SK-N-DZ (cell line): ENCODE measurements at places on chromosomes 12 and 14.

GRCh38 chr12:15931590-15932053, 20.5 kb downstream of the DERA start:
- peak; percentile 29 for DNase-seq

DNA sequence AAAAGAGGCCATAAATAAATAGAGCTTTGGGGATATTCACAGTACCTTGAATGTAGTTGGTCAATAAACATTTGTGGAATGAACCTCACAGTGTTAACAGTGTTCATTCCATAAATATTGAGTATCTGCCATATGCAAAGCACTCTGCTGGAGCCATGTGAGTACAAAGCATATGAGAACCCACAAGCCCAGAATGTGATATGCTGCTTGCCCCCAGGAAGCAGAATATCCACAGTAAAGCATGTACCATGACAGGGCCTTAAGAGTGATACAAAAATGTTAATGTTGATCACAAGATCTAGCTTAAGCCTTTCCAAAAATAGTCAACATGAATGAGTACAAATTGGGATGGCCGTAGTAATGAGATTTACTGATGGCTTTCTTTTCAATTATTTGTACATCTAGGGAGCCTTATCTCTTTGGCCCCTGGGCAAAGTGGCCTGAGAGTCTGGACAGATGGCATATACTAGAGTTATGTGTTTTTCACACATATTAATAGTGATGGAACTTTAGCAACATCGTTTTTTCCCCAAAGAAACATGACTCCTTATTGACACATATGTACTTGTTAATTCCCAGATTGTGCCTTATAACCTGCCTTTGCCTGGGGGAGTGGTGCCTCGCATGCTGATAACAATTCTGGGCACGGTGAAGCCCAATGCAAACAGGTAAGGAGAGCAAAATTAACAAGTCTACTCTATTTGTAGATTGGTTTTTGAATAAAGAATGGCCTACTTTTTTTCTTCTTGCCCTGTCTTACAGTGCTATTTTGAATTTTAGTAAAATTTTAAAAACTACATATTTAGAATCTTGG, 10.9 kb downstream of the LGALS3 start:
- no peak for DNase-seq

- DNase-seq: no peak
Observed at GRCh38 chr14:32332415-32333316, 3.6 kb downstream of the AKAP6 start.

DNA sequence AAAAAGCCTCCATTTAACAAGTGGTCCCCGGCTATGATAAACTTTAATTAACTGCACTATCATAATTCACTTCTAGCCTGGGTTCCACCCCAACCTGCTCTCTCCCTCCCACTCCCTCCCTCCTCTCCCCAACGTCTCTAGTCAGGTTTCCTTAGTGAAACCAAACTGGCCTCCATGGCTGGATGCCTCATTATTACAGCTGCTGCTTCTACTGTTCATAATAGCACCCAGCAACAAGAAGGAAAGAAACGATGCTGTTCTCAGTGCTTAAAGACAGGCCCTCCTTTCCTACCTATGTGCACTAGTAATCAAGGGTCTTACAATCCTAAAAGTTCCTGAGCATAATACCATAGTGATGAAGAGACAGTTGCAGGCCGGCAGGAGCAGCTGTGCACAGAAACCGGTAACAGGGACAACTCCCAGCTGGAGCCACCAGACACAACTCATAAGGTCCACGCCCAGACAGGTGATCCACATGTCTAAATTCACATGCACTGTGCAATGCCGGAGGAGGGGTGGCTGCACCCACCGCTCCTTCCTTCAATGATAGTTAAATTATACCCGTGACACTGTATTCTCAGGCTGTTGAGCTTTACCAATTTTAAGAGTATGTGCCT, 6.2 kb downstream of the IRF2BPL start:
- DNase-seq: no peak

DNA sequence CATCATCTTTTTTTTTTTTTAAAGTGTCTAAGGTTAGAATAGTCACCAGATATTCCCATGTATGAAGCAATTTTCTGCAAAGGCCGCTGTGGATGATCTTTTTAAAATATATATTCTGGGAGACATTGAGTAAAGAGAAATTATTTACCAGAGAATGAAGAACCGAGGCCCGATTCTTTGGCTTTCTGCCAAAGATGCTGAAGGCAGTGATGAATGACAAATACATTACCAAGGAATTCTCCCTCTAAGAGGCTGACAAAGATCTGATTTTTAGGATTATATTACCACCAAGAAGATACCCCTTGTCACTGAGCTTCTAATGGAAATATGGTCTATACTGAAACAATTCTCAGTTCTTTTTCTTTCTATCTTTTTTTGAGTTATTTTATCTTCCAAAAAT, 336.8 kb downstream of the NAV3 start:
- DNase-seq: peak; percentile 73

DNA sequence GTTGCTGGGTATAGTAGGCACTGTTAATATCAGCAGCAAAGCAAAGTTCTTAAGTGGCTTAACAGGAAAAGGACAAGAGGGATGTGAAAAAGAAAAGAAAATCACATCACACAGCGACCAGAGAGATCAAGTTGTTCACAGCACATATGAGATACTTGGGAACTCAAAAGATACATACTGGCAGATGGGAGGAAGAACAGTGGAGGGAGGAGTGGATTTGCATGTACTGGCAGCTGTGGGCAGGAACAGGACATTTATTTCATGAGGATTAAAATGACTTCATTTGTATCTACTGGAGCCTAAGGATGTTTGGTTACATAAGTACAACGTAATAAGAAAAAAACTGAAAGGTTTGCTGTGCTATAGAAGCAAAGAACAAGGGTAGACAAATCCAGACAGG, 136.5 kb upstream of the IFNG-AS1 start:
- no peak for DNase-seq

DNA sequence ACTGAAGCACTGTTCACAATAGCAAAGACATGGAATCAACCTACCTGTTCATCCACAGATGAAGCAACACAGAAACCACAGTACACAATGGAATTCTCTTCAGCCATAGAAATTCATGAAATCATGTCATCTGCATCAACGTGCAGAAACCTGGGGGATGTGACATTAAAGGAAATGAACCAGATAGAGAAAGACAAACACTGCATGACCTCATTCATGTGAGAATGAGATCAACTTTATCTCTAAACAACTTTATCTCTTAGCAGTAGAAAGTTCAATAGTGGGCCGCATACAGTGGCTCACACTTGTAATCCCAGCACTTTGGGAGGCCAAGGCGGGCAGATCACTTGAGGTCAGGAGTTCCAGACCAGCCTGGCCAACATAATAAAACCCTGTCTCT, 19.9 kb downstream of the ASCL4 start:
- DNase-seq: no peak

- DNase-seq: peak; percentile 55
Observed at GRCh38 chr12:27013611-27014084, 536 bp downstream of the TM7SF3 start.

DNA sequence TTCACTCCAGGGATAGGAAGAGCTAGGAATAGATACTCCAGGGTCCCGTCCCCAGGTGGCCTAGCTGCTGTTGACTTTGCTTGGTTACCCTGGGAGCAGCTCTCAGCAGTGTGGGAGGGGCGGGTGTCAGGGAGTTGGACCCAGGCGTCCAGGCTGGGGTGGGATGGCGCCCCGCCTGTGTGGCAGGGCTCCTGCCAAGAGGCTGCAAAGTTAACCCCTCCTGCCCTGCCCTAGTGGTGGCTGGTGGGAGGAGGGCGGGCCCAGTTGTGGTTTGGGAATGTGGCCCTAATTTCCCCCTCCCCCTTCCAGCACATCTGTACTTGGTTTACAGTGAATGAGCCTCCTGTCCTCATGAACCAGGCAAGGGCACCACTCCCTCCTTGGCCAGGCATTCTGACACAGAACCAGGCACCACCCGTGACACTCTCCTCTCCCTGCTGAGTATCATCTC, 1.7 kb upstream of the RARG start:
- DNase-seq: no peak

- no peak for DNase-seq
Observed at GRCh38 chr12:1481326-1481725, 113.1 kb downstream of the FBXL14 start.

- DNase-seq: no peak
Observed at GRCh38 chr14:83290447-83290846, 1756.8 kb upstream of the SEL1L start.

DNA sequence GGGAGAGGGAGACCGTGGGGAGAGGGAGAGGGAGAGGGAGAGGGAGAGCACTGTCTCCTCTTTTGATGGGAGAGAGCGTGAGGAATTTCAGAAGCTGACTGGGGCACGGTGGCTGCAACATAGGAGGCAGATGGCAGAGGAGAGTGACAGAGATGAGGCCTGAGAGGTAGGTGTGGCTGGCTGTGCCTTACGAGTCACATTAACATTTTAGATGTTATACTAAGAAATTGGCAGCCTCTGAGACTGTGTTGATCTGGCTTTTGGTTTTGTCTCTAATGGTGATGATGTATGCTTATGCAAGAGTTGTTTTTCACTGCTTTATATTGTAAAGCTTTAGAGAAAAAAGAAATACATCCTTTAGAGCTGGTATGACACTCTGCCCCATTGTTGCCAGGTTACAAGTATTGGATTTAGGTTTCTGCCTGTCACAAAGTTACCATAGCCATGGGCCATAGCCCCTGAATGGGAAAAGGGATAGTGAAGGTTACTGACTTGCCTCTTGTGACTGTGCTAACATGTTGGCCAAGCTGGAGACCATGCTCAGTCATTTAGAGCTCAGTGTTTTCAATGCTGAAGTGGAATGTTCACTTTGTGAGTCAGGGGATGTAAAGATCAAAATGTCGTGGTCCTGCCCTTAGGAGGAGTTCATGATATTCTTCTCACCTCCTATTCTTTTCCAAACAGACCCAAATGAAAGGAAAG, 186.2 kb downstream of the SYNE2 start:
- DNase-seq: no peak

DNA sequence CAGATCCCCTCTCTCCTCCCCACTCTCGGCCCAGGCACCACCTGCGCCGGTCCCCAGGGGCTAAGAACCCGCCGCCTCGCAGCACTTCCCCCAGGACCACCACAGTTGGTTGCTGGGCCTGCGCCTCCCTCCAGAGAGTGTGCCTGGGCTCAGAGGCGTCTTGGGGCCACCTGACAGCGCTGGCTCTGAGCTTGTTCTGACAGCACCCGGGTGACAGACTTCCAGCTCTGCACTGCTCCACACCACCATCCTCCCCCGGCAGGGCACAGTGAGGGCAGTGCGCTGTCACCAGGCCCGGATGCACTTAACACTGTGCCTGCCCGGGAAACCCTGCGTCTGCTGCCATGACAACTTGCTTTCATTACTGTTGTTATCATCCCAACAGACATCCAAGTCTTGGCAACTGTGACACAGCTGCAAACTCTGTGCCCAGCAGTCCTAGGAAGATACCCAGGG, 6.6 kb downstream of the BRF1 start:
- DNase-seq: peak; percentile 37

GRCh38 chr14:82230748-82231147, 697.1 kb upstream of the SEL1L start:
- DNase-seq: no peak

DNA sequence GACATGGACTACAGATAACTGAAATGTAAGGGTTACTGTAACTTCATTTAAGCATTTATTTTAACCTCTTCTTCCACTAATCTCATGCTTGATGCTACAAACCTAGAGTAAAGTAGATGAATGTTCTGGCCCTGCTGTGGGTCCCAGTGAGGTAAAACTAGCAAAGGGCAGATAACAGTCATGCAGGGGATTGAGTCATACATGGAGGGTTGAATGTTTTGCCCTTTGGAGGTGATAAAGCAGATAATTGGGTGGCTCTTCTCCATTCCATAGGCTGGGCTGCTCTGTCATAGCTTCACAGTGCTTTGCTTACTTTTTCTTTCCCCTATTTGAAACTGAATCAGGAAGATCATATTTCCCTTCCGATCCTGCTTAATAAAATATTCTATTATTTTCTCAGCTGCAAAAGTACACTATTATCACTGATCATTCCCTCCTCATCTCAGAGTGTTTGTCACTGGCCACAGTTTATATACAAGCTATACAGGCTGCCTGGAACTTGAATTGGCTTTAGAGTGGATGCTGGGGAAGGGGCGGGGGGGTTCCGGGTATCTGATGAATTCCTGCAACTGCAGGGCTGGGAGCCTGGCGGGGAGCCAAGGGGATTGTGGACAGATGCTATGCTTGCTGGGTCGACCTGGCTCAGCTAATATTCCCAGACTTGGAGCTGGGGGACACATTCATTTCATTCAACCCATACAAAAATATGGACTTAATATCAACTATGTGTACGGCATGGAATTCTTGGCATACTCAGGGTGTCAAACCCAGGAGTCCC, 235.1 kb downstream of the NRXN3 start:
- DNase-seq: no peak

DNA sequence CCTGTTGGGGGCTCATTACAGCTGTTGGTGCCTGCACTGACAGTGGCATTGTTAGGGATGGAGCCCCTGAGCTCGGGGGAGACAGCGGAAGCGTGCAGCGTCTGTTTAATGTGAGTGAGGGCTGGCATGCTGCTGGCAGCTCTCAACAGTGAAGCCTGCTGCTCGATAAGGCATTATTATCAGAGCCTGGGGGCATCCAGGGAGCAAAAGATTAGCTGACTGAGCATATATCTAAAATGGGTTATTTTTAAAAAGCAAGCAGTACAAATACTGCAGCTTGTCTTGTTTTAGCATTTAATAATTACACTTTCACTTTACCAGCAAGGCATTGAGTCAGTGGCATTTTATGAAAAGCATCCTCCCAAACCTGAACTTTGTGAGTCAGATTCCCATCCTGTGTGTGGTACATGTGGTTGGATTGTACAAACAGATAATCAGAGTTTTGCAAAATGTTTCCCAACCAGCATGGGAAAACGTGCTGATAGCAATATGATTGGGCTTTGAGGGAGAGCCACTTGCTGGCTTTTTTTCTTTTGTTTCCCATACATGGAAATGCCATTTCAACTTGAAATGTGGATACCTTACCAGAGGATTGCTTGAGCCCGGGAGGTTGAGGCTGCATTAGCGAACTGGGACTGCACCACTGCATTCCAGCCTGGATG, 150.8 kb downstream of the PRKCH start:
- peak; percentile 46 for DNase-seq

- no peak for DNase-seq
Observed at GRCh38 chr12:123284669-123285068, 13.0 kb upstream of the CDK2AP1 start.

GRCh38 chr12:92784356-92784755, 81.6 kb downstream of the PLEKHG7 start:
- DNase-seq: no peak

DNA sequence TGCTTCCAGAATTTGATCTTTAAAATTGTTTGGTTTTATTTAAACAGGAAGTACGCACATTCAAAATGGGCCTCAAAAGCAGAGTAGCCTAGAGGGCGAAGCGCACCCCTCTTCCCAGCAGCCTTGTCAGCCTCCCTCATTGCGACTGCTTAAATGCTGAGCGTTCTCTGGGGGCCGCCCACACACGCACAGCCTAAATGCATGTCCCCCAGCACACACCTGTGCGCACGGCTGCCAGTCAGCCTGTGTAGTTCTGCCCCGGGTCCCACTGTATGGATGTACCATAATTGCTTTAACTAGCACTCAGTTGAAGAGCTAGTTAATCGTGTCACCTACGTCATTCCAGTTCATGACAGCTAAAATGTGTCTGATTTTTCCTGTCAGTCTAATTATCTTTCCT, 79.3 kb downstream of the TESC start:
- DNase-seq: no peak

- no peak for DNase-seq
Observed at GRCh38 chr14:89443042-89443629, 26.1 kb upstream of the FOXN3 start.

- no peak for DNase-seq
Observed at GRCh38 chr12:15341371-15341770, 19.1 kb downstream of the PTPRO start.

GRCh38 chr14:22606380-22606779, 8.3 kb downstream of the ABHD4 start:
- no peak for DNase-seq

- no peak for DNase-seq
Observed at GRCh38 chr12:80033448-80033847, 65.9 kb upstream of the OTOGL start.
